Mammary microvascular endothelial cell (primary cell): ENCODE measurements at places on chromosomes 4 and X. TPM values are rescaled to one million over a fixed set of nuclear protein-coding genes. Genes with fewer than 3 reads are reported as not detected.

ETDA gene
- not detected in 2 replicates for total RNA-seq

CABS1 gene
- total RNA-seq: not detected in 2 replicates

CPLX1 gene
- 0.20 TPM in 2 replicates for total RNA-seq

MTTP gene
- not detected in 2 replicates for total RNA-seq

VCX gene
- total RNA-seq: not detected in 2 replicates

AMBN gene
- total RNA-seq: not detected in 2 replicates
